ENCODE measurements at places on chromosomes 6 and 20. TPM values are rescaled to one million over a fixed set of nuclear protein-coding genes. Genes with fewer than 3 reads are reported as not detected.

- no peak for DNase-seq
Measured at GRCh38 chr20:32021091-32021490, 10.9 kb downstream of the CCM2L start.

DNA sequence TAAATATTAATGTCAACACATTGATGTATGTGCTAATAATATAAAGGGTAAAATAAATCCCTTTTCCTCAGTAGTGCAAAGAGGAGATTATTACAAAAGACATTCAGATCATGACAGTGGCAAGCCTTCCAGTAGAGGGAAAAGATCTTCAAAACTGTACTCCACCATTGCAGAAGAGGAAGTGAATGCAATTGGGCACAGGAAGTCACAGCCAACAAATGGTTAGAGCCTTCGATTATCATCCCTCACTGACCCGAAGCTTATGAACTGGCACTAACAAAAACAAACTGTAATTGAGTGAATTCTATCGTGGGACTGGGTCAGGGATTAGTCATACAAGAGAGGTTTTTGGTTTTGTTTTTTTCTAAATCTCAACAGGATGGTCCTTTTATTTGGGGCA, 39.3 kb upstream of the SCGN start:
- DNase-seq: no peak

- peak; percentile 68 for DNase-seq
Measured at GRCh38 chr6:22025468-22026163, 271.2 kb downstream of the PRL start.

DNA sequence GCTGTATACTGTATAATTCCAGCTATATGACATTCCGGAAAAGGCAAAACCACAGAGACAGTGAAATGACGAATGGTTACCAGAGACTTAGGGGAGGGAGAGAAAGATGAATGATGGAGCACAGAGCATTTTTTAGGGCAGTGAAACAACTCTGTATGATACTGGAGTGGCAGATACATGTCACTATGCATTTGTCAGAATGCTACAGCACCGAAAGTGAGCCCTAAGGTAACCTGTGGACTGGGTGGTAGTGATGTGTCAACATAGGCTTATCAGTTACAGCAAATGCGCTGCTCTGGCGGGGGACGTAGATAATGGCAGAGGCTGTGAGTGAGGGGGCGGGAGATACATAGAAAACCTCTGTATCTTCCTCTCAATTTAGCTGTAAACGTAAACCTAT, 201.3 kb upstream of the SSTR4 start:
- DNase-seq: no peak

DNA sequence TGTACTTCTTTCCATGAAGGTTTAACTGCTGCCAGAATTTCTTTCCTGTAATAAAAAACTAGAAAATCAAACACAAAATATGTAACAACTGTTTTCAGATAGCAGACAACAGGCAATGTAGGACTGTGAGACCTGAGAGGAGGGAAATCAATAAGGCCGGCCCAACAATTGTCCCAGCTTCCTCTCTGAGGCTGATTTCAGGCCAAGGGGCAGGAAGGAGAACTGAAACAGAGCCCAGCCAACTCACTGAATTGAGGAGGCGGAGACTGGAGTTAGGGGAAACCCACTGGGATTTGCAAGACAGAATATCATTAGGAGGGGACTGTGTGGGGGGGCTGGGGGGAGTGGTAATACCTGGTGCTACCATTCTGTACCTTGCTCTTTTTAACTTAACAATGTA, 42.2 kb downstream of the FLRT3 start:
- DNase-seq: no peak

GRCh38 chr6:161228921-161229591, 44.8 kb downstream of the AGPAT4 start:
- DNase-seq: peak; percentile 84

DNA sequence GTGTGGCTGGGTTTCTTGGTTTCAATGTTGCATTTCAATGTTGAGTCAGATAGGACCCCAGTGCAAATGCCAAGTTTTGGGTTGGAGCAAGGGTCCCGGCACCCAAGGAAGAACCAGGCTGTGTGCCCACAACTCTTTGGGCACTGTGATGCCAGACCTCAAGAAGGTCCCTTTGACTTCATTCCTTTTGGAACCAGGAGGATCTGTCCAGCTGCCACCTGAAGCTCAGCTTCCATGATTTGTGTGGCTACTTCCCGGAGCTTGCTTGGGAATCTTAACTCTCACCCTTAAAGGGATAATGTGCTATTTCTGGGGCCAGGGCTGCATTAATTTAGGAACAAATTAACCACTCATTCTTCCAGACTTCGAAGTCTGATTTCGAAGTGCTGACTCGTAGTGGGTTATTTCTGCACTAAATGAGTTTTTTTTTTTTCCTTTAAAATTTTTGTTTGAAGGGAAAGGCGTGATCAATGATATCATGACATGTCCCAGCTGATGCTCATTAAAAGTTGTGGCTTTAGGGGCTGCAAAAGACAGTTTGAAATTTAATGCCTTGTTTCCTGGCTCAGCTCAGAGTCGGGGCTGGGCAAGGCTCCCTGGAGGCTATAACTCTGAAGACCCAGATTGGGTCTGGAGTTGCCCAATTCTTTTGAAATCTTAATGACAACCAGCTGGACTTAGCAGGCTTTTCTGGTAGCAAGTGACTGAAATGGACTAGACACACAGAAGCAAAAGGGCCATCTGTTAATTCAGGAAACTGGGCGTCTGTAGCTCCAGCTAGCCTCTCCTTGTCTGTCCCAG, 24.0 kb upstream of the PHACTR3 start:
- no peak for DNase-seq

GRCh38 chr6:132227904-132228303, 173.4 kb downstream of the MOXD1 start:
- no peak for DNase-seq

The TMEM74B gene
- 44.2 TPM for polyA plus RNA-seq

The CUTA gene
- 211 TPM for polyA plus RNA-seq

The NTSR1 gene
- 5.3 TPM for polyA plus RNA-seq

- DNase-seq: no peak
Measured at GRCh38 chr6:1735239-1735803, 125.6 kb downstream of the FOXC1 start.

The TFAP2A gene
- 11.0 TPM for polyA plus RNA-seq

The SRMS gene
- 0.42 TPM for polyA plus RNA-seq

DNA sequence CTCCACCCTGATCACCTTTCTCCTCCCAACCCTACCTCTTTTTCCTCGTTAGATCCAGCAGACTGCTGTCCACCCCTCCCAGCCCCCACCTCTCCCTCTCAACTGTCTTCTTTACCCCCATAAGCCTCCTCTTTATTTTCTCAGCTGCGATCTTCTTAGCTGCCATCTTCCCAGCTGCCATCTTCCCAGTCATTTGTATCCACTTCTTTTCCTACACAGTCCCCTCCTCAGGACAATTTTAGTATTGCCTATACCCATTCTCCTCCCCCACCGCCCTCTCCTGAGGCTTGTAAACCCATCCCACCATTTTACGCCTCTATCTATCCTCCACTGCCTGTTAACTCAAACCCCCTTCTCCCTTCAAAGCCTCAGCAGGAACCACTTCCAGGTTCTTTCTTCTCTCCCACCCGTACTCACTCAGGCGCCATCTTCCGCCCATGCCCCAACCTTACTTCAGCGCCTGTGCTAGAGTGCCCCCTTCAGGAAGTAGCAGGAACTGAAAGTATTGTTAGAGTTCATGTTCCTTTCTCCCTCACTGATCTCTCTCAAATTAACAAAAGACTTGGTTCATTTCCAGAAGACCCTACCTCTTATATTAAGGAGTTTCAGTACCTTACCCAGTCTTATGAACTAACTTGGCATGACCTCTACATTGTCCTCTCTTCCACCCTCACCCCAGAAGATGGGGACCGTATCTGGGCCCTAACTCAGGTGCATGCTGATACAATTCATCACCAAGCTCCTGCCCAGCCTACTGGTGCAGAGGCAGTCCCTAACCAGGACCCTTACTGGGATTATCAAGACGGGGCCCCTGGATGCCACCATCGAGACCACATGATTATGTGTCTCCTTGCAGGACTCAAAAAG, 236.0 kb downstream of the ADGRG6 start:
- DNase-seq: no peak

The ADGRG6 gene
- 5.9 TPM for polyA plus RNA-seq

- peak; percentile 73 for DNase-seq
Measured at GRCh38 chr6:34459899-34460593, 5.8 kb upstream of the PACSIN1 start.

The SIRPG gene
- polyA plus RNA-seq: not detected

The RNF182 gene
- 29.2 TPM for polyA plus RNA-seq

The F13A1 gene
- 8.7 TPM for polyA plus RNA-seq

DNA sequence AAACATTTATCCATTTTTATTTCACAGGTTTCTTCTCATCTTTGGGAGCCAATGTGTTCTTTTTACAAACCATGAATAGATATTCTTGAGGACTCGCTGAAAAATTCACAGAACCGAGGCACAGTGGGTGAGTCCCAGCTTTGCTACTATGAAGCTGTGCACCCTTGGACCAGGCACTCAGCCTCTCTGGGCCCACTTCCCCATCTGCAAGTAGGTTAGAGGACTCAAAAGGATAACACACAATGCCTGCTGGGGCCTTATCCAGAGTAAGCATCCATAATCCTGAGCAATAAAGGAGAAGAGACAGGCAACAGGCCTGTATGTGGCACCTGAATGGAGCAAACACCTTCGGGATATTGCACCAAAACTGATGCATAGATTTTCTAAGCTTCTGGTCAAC, 153.3 kb downstream of the PREX1 start:
- no peak for DNase-seq

The GPX5 gene
- polyA plus RNA-seq: not detected

DNA sequence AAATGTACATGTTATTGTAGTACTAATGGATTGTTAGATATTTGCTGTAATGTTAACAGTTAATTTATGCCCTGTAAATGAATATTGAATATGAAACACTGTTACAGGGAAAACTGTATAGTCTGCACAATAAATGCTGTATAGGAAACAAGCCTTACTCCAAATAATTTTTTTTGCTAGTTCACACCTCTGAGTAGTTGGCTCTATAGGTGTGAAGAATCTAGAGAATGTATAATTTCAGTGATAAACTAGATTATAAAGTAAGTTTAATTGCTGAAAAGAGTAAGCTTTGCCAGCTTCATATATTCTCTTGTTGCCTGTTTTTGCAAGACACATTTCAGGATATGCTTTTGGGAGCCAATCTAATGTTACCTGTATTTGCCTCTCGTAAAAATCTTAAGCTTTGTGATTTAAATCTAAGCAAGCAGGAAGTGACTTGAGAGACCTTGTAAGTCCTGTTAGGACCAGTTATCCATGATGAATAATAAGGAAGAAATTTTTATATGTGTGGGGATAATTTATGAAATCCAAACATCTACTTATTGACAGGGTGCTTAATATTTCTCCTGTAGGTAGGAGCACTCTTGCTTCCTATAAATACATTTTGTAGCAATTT, 232.4 kb downstream of the ZFAND3 start:
- DNase-seq: no peak

- no peak for DNase-seq
Measured at GRCh38 chr6:92110403-92110802, 1309.0 kb downstream of the EPHA7 start.

DNA sequence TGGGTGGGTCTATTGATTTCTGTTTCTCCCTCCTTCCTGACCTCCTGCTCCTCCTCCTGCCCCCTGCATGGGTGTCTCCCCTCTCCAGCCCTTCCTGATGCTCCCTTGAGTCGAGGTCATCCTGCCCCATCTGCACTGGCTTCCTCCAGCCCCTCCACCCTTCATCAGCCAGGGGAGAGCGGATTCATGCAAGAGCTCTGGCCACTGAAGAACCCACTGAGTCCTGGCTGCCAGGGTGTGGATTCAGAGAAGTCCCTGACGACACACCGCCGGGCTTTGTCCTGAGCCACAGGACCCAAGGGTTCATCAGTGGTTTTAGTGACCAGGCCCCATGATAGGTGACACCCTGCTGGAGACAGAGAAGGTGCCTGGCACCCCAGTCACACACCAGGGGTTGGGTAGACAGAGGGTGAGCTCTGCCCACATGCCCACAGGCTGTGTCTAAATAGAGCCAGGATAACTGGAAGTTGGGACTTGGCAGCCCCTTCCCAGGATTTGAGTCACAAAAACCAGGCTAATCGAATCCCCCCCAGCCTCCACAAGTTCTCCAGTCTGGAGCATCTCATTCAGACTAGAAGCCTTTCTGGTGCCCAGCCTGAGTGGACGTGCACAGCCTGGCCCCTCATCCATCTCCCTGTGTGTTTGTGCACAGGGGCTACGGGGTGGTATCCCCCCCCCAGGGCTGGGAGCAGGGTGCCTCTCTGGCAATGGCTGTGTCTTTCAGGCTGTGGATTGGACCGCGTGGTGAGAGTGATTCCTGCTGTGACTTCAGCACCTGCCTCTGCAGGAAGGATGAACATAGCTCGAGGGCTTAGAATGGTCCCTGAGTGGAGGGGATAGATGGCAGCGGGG, 1.2 kb downstream of the GFRA4 start:
- no peak for DNase-seq

GRCh38 chr6:140438346-140438735, 1063.9 kb upstream of the CITED2 start:
- DNase-seq: no peak

The C2 gene
- 10.8 TPM for polyA plus RNA-seq

- no peak for DNase-seq
Measured at GRCh38 chr6:132818404-132819359, 4.3 kb downstream of the RPS12 start.

DNA sequence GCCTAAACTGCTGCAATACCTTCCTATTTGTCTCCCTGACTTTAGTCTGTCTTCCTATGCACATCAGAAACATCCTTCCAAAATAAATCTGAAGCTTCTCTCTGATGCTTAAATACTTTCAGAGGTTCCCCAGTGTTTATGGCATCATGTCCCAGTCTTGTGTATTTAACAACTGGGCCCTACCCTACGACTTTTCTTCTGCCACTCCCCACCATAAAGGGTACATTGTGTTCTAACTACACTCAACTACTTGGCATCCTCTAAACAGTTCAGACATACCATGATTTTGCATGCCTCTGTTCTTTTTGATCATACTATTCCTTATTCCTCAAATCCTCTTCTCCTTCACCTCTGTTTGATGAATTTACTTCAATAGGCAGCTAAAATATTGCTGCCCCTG, 143.0 kb upstream of the KCNK16 start:
- no peak for DNase-seq

- DNase-seq: no peak
Measured at GRCh38 chr20:36367370-36367745, 61.2 kb downstream of the DLGAP4 start.

The PSORS1C2 gene
- polyA plus RNA-seq: not detected

GRCh38 chr6:25172819-25173218, 106.4 kb upstream of the CARMIL1 start:
- no peak for DNase-seq

DNA sequence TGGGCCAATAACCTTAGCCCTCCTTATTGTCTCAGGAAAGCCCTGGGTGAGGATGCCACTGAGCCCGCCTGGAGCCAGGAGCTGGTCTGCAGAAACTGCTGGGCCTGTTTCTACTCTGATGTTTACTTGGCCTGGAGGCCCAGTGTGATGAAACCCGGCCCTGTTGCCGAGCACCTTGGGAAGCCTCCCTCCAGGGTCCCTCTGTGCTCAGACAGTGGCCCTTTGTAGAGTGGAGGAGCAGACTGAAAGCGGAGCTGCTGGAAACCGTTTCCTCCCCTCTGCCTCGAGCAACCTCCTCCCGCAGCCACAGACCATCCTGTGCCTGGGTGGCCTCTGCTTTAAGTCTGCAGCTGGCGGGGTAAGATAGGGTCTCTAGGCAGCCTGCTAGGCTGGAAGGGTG, 84.1 kb upstream of the EPB41L1 start:
- DNase-seq: no peak

Measured in spinal cord (tissue), 10 donors.